ENCODE measurements at places on chromosomes 7 and 10.
A peak's percentile ranks its signal among the peaks of the same experiment; 100 is the strongest.

- DNase-seq = no peak
Measured at GRCh38 chr7:29306319-29306991, 111.9 kb downstream of the CHN2 start.

DNA sequence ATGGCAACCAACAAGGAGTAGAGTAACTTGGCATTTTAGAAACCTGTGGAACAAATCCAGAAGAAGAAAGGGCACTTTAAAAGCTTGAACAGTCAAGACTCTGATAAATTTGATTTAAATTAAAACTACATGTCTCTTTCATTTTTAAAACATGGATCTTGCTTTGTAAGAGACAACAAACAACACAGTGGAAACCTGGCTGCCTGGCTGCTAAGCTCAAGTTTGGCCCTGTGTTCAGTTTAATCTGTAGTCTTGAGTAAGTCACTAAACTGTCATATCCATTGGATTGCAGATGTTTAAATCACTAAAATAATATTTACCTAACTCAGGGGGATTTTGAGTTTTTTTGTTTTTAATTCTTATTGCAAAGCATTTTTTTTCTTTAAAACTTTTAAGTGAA, 374.9 kb upstream of the SEMA3D start:
- DNase-seq = no peak

DNA sequence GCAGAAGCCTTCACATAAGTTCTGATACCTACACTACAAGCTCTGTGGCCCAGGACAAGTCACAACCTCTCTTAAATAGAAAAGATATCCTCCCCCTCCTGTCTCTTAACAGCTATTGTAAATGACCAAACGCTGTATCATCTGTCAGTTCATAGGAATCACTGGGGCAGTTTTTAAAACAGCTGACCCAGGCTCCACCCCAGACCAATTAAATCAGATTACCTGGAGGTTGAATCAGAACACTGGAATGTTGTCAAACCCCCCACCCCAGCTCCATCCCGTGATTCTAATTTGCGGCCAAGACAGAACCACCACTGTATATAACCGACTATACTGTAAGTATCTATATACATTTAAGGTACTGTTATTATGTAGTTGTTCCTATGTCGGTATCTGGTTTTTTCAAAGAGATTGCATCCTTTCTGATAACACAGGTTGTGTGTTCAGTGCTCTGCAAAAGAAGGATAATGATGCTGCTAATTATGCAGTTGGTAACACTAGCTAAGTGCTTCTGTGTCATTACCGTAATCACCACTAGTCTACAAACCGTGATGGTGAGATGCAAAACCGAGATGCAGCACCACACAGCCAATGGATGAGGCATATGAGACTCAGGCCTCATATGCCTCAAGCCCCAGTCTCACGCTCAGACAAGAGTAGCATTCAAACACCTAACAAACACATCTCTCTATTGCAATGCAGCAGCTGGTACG, 47.4 kb downstream of the TNS3 start:
- peak; percentile 53 for DNase-seq

GRCh38 chr10:79292026-79292766, 55.1 kb upstream of the PPIF start:
- no peak for DNase-seq

DNA sequence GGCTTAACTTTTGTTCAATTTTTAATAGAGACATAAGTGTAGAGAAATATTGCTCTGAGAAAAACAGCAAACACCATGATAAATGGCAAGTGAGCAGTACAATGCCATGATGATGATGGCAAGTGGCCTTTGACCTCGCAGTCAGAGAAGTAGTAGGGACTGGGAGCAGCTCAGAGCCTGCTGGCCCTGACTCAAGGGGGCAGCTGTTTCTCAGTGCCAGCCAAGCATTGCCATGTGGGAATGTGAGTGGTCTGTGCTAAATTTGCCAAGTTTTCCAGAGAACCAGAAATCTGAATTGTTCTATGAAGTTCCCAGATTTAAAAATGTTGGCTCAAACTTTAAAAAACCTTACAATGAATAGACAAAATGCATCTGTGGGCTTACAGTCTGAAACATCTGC, 187.9 kb downstream of the BICC1 start:
- no peak for DNase-seq

DNA sequence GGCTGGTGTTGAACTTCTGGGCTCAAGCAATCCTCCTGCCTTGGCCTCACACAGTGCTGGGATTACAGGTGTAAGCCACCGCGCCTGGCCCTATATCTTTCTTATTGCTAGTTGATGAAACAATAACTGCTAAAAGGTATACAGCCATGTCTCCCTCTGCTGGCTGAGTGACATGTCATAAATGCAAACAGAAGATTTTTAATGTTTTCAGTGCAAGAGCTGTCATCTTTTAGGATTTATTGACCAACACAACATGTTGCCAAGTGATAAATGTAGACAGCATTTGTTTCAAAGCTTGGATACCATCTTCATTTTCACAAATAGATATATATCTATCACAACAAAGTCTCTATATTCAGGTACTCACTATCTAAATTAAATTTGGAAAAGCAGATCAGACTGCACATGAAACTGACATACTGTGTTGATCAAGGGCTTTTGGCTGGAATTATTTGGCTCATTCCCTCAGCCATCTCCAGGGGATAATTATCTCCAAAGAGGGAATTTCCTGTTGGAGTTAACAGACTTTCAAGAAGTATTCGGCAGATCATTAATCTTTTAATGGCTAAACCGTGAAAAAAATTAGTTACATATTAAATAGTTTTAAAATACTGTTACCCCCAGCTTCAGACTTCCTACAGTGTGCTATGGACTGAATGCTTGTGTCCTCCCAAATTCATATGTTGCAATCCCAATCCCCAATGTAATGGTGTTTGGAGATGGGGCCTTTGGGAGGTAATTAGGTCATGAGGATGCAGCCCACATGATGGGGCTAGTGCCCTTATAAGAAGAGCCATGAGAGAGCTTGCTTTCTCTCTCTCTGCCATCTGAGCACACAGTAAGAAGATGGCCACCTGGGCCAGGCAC, 41.3 kb upstream of the SRPK2 start:
- DNase-seq = peak; percentile 33

DNA sequence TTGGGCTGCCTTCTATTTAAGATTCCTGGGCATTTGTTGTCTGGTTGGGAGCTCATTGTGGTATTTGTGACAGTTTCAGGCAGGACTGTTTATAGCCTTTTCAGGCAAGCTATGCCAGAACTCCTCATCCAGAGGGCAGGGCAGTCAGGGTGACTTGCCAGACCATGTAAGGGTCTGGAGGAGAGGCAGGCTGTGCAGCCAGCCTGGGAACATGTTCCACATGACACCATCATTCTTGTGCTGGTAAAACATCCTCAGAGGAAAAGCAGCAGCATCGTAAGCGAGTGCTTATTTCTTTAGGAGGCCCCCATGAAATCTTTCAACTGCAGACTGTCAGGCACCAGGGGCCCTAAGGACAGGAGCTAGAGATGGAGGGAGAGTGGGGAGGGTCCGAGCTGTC, 44.0 kb upstream of the SORBS1 start:
- DNase-seq = no peak

- DNase-seq = no peak
Measured at GRCh38 chr10:11236234-11236633, 218.6 kb downstream of the CELF2 start.

GRCh38 chr7:133761443-133761842, 365.7 kb upstream of the LRGUK start:
- DNase-seq = no peak

DNA sequence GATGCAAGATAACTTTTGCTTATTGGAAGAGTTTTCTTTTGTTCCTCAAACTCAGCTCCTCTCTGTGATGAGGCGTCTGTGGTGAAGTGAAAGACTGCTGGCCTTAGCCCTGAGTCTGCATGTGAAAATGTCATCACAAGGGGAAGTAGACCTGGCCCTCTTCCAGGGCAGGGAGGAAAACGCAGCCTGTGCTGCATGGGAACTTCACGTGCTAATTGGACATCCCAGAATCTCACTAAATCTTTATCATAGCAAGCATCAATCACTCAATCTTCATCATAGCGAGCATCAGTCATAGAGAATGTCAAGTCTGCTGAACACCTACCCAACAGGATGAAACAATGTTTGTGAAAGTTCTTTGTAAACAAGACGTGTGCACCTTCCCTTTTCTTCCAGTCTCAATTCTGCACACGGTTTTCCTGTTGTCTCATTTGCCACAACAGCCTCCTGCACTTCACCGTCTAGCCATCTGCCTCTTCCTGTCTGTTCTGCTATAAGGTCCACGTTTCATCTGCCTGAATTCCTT, 314.6 kb downstream of the FRMD4A start:
- DNase-seq = peak; percentile 34
